ENCODE measurements at places on chromosomes 5 and 9.

DNA sequence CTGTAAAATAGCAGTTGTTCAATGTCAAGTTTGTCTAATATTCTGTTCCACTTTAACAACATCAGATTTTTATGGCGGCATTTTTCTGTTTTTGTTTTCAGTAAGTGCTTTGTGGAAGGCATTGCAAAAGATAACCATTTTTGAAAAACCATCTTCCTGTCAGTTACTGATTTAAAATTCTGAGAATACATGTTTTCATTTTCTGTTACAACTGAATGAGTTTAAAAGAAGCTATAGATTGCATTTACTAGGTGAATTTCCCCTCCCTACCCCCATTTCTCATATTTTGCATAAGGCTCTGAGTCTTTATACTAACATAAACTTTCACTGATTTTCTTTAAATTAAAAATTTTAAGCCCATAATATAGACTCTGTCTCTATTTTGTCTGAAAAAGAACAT, 4.6 kb upstream of the ERAP2 start:
- DNase-seq: no peak

DNA sequence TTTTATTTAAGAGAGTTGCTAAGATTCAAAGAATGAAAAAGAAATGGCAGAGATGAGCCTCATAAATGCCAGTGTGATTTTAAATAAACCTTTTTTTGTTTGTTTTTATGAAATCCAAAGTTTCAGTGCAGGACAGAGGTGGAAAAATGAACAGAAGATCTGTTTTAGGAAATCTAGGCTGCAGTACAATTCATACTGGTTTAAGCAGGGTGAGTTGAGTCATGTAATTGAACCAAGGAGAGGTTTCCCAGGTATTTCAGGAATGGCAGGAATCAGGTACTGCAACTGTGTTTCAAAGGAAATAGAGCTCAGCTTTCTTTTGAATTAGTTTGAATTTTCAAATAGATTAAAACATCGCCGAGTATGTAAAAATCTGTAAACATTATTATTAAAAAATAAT, 3.0 kb upstream of the ANKRD31 start:
- DNase-seq: no peak

GRCh38 chr9:22395687-22396141, 50.9 kb upstream of the DMRTA1 start:
- DNase-seq: no peak

- no peak for DNase-seq
These were observed 5.3 kb downstream of the OTP start for GRCh38 chr5:77633207-77633675.

- DNase-seq: no peak
These were observed 45.2 kb upstream of the SHOC1 start for GRCh38 chr9:111839987-111840386.

GRCh38 chr5:35458824-35459207, 158.8 kb upstream of the SPEF2 start:
- no peak for DNase-seq

- DNase-seq: no peak
These were observed 125.1 kb downstream of the BNC2 start for GRCh38 chr9:16745359-16745758.

DNA sequence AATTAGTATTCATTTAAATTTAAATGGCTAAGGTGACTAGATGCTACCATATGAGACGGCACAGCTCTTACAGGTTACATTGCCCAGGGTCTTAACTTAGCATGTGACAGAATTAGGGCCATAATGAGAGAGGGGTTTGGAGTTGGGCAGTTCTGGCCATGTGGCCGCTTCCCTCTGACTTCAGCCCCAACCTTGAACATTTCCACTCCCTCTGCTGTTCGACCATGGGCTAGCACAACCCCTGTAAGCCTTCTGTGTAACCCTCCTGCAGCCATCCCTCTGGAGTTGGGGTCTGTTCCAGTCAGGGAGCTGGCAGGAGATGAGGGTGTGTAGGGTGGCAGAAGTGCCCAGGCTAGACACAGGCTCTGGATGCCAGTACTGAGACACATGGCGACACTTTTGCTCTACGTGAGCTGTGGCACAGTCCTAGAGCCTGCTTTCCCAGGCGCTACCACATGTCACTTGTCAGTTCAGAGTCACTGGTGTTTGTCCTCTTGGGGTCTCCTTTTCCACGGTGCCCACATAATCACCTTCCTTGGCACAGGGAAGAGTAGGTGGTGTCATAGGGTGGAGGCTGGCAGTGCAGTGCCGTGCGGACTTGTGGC, 128.7 kb upstream of the PITX1 start:
- no peak for DNase-seq

DNA sequence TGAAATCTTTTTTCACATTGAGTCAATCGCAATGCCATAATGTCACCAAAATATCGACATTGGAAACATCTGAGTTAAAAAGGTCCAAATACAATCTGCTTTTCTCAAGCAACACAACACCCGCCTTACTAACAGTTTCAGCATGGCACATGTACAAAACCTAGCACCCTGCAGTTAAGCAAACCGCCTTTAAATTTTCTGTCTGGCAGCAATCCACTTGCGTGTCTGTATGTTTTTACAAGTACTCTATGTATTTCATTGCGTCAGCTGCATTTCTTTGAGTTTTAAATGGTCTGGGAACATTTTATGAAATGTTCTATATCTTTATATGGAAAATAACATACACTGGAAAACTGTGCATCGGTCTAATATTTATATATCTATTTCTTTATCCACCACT, 134.6 kb downstream of the DENND1A start:
- DNase-seq: no peak

- DNase-seq: no peak
These were observed 90.4 kb downstream of the ZNF608 start for GRCh38 chr5:124655921-124656511.

- DNase-seq: no peak
These were observed 508.3 kb downstream of the DMRTA1 start for GRCh38 chr9:22954964-22955363.

DNA sequence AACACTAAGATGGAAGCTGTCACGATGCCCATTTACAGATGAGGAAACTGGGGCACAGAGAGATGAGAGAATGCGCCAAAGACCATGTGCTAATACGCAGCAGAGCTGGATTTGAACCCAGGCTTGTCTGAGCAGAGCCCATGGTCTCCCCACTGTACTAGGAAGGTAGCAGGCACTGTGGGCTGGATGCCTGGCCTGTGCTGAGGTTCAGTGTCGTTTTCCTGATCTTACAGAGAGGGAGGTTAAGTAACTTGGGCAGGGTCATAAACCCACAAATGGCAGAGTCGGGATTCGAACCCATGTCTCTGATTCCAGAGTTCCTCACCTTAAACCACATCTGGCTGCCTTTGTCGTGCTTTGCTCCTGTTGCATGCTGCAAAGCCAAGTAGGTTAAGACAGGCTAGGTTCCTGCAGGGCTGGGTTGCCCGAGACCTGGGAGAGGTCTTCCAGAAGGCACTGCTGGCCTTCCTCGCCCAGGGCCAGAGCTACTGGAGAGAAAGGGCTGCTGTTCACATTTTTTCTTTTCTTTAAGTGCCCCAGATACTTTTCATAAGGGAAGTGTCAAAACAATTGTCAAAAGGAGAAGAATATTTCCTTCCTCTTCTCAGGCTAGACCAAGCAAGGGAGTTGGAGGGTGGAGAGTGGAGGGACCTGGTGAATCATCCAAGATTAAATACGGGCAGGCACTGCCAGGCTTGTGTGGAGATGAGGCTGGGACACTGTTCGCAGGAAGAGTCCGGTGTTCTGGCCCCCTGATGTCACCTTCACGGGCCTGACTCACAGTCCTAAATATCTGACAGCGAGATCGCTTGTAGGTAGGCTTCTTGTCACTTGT, 3.2 kb downstream of the NEK6 start:
- DNase-seq: peak; percentile 81

GRCh38 chr5:77924081-77924480, 147.9 kb upstream of the TBCA start:
- no peak for DNase-seq

DNA sequence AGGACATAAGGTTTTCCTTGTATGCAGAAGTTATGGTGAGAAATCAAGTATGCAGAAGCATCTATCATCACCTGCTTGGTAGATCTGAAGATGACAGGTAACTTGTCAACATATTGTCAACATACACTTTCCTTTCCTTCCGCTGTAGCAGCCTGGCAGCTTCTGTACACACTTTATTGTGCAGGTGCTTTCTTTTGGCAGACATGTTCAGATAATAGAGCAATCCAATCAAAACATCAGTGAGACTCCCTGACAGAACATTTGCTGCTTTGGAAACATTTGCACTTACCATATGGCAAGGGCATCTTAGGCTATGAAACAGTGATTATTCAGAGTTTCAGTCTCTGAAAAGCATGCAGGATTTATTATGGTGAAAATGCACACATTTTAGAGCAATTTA, 161.1 kb upstream of the CDH12 start:
- DNase-seq: no peak

GRCh38 chr9:93295456-93296076, 111.6 kb downstream of the WNK2 start:
- DNase-seq: no peak

DNA sequence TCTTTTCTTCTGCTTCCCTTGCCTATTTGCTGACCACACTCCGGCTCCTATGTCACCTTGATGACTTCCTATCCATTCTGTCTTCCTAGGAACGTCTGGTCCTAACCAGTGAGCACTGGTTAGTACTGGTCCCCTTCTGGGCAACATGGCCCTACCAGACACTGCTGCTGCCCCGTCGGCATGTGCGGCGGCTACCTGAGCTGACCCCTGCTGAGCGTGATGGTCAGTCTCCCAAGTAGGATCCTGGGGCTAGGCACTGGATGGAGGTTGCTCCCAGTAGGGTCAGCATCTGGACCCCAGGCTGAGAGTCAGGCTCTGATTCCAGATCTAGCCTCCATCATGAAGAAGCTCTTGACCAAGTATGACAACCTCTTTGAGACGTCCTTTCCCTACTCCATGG, 2.2 kb downstream of the GALT start:
- DNase-seq: no peak

- no peak for DNase-seq
These were observed 46.6 kb downstream of the CD180 start for GRCh38 chr5:67149951-67150523.

- no peak for DNase-seq
These were observed 2.2 kb upstream of the ICE1 start for GRCh38 chr5:5420251-5420650.

- no peak for DNase-seq
These were observed 5.0 kb downstream of the SMAD5 start for GRCh38 chr5:136137497-136138220.

DNA sequence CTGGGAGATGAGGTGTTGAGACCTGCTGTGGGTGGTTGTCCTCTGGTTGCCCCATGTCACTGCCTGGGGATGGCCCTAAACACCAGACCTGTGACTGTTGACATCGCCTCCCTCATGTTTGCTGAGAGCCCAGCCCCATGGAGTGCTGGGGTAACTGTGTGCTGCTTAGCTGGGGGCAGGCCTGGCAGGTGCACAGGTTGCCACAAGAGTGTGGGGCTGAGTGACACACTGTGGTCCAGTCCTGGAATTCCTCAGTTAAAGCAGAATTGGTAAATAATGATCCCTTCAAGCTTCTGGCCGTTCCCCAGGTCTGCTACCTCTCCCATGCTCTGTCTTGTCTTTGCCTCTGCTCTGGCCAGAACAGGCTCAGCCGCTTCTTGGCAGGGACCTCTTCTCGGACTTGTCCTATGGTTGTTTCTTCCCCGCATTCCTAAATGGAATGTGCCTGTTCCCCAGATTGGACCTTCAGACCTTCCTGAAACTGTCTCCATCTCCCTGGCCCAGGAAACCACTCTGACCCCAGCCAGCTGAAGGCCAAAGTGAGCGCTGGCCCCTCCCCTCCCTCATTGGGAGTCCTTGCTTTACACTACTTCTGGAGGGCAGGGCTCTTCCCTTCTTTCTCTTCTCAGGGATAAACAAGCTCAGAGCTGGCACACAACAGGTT, 61.2 kb upstream of the PITX1 start:
- DNase-seq: no peak
